ENCODE measurements at places on chromosomes 16 and 17.

- no peak for DNase-seq
Measured at GRCh38 chr16:19911747-19912454, 27.3 kb upstream of the GPRC5B start.

DNA sequence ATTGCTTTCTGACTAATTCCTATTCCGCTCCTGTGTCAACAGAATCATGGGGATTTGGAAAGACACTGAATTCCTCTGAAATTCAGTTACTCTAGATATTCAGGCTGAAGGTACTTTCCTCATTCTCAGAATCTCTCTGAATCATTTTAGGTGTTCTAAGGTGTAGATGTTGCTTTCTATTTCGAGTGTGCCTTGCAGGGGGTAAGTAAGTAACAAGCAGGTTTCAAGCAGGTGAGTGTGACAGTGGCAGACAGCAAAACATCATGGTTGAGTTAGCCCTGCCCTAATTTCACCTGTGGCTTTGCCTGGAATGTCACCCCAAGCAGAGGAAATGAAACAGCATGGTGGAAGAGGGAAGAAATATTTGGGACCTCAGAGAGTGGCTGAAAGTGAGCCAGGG is 75.1 kb downstream of the SHISA9 start:
- no peak for DNase-seq

DNA sequence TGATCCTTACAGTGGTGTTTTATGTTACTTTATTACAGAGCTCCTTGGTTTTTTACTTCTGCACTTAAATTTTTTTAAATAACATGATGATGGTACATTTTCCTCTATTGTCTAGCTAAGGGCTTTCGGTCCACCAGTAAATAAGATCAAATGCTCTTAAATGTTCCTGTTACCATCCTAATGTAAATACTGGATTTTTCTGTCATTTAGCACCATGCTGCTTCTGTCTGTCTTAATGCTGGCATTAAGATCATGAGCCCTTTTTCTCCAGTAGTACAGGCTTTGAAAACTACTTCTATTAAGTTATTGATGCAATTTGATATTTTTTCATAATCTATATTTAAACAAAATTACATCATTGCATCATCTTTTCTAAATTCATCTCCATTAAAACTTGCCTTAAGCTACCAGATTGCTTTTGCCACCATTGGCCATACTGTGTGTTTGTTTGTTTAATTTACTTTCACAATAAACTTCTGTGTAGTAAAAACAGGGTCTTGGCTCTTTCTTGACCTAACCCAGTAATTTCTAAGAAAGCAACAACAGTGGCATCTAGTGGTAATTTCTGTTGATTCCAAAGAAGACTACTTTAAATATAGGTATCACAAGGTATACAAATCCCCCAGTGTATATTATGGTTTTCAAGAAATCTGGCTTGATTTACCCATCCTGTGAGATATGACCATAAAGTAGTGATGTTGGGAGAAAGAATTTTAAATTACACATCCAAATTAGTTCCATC is 9.0 kb upstream of the PHAF1 start:
- no peak for DNase-seq

DNA sequence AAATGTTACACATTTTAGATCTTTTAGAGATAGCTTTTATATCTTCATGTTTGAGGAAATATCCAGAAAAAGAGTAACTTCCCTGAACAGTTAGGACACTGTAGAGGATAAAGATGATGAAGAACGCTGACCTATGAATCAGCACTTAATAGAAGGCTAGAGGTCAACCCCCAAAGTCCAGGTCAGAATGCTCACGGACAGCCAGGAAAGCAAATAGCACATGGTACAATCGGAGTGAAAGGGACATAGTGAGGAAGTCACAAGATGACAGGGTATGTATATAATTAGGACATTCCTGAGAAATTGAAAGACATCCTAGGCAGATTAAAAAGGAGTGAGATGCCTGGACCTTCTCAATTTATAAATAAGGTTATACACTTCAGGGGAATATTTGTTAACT is 55.1 kb upstream of the CNTNAP4 start:
- no peak for DNase-seq

GRCh38 chr16:58824201-58824600 is 90.1 kb upstream of the GOT2 start:
- no peak for DNase-seq

DNA sequence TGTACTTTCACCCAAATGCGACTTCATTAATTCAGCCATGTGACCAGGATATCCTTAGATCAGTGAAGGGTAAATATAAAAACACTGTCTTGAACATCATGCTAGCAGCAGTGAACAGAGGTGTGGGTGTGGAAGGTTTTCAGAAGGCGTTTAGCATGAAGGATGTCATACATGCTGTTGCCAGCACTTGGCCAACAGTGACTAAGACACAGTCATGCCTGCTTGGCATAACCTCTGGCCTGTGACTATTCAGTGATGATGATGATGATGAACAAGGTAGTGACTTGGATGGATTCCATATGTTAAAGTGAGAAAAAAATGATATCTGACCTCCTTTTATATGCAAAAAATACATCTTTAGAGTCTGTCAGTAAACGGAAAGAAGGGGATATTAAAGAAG is 97.9 kb downstream of the MAP2K4 start:
- no peak for DNase-seq

DNA sequence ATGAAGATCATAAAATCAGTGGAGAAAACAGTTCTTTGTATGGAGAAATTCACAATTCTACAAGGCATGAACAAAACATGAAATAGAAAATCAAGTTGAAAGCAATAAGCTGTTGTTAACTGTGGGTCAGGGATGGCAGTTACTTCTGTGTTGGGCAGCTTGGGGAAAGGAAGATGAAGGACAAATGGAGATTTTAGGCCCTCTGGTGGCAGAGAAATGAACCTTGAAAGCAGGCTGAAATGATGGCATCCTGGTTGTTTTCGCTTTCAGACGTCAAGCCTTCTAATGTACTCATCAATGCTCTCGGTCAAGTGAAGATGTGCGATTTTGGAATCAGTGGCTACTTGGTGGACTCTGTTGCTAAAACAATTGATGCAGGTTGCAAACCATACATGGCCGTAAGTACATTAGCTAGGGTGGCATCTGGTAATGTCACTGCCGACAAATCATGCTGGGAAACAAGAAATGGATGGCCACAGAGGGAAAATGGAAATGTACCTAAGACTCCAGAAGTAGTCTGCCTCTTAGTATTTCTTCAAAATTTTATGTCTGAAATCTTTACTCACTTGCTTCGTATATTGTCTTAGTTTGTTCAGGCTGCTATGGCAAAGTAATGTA is 108.9 kb downstream of the MAP2K6 start:
- DNase-seq, result no peak

- no peak for DNase-seq
Measured at GRCh38 chr16:64870859-64871258, 251.0 kb downstream of the CDH11 start.

GRCh38 chr17:75240394-75241142 is 20.8 kb downstream of the GGA3 start:
- DNase-seq, result no peak

GRCh38 chr16:73054813-73055482 is 7.0 kb upstream of the ZFHX3 start:
- DNase-seq, result no peak

GRCh38 chr17:16971458-16972338 is at the start of gene TNFRSF13B:
TSS of gene TNFRSF13B (minus strand) at chr17:16972118. CDS start at chr17:16972075, 43 bp downstream.
- no peak for DNase-seq

- peak; percentile 37 for DNase-seq
Measured at GRCh38 chr16:17070882-17071592, 399.7 kb downstream of the XYLT1 start.

- no peak for DNase-seq
Measured at GRCh38 chr16:20051147-20051546, 22.5 kb downstream of the GPR139 start.

GRCh38 chr17:65601881-65602280 is 40.4 kb upstream of the AXIN2 start:
- DNase-seq, result no peak

- peak; percentile 53 for DNase-seq
Measured at GRCh38 chr16:17369421-17370222, 101.1 kb downstream of the XYLT1 start.

DNA sequence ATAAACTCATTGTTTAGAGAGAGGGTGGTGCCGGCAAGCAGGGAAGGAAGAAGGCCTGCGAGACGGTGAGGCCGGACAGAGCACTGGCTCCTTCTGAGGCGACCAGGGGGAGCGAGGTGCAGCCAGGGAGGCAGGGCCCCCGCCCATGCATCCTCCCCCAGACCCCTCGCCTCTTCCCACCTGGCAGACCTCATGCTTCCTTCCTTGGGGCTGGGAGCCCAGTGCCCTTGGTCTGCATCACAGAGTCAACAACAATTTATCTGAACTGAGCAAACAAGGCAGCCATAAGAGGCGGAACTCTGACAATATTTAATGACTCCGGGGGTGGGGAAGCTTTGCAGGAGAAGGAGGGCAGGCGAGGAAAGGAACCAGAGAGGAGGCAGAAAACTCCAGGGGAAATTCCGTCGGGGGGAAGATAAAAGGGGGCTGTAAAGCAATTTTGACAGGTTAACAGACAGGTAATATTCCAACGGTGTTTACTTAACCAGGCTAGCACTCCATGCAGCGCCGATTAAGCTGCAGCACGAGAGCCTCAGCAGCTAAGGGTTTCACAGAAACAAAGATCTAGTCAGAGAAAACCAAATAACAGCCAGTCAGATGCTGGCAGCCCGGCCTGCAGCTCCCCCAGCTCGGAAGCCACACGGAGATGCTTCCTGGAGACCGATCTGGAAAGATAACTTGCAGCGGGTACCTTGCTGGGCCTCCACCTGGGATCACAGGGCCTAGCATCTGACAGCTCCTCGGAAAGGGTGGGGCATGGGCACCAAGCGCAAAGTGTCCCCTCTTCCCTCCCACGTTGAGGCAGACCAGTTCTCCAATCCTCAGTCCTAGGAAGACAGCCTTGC is 398.2 kb downstream of the SOX9 start:
- no peak for DNase-seq

DNA sequence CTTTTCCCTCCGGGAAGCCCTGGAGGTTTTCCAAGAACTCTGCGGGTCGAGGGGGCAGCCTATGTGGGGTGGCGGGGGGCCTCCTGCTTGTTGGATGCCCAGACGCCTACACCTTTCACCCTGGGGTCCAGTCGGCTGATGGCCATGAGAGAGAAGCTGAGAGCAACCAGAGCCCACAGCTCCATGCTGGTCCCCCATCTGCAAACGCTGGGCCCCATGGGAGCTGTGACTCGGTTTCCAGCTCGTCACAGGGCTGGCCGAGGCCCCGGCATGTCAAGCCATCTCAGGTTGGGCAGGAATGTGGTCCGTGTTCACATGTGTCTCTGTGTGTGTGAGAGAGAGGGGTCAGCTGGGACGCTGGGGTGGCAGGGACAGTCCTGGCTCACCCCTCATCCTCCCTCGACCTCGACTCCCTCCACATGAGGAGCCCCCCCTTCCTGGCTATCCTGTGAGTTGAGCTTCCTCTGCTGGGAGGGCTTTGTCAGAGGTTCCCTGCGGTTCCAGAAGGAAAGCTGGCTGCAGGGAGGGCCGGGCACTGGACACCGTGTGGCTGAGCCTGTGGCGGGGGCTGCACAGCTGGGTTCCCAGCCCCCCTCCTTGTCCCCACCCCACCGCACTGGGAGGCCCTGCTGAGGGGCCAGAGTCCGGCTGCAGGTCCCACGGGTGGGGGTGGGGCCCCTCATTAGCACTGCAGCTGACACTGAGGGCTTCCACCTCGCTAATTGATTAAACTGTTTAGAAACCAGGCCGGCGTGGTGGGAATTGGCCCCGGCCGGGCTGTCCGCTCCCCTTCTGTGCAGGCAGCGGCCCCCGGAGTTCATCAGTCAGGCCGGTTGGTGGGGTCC is 19.1 kb downstream of the METRNL start:
- no peak for DNase-seq

DNA sequence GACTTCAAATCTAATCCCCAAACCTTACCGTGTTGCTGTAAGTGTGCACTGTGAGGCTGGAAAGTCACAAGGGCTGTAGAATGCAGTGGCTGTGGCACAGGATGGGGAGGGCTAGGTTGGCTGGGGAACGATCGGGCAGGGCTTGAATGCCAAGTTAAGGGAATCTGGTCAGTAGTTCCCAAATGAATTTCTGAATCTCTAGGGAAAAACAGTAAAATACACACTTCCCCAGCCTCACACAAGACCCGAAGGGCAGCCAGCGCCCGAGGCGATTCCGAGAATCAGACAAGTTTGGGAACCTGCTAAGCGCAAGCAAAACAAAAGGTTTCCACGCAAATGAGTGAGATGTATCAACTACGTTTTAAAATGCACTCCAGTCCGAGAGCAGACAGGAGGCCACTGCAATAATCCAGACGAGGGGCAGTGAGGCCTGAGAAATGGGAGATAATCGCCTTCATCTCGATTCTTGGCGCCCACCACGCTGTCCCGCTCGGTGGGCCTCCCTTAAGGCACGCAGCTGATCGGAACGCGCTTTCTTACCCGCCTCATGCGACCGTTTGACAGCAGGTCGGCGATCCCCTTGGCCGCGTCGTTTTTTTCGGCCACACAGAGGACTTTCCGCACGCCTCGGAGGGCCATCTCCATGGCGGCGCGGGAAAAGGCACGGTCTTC is 599 bp downstream of the TOP3A start:
- no peak for DNase-seq

DNA sequence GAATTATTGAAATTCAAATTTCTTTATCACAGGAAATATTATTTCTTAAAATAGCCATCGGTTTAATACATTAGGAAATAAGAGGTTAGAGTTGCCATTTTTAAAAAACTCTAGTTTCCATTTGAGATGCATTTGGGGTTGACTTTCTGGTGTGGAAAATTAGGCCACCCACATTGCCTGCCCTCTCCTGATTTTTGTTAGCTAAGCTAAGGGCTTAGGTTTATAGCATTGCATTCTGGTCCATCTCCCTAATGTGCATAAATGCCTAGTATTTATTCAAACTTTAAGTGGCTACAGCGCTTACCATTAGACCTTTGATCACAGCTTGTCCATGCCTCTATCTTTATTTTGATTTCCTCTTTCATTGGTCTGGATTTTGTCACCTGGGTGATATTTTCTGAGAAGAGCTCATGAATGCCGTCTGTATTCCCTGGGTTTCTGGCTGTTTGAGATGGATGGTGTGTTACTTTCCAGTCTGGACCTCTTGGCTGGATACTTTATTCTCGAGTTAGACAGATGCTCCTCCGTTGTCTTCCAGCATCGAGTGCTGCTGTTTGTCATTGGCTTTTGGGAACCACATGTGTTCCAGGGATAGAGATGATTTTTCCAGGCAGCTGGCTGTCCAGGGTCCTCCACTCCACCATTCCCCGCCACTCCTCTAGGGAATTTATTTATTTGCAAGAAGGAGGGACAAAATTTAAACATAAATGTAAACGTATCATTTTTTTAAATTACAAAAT is 120.3 kb downstream of the KATNIP start:
- no peak for DNase-seq

GRCh38 chr16:20099375-20099774 is 25.7 kb upstream of the GPR139 start:
- DNase-seq, result no peak
